ENCODE measurements at places on chromosomes 7 and 10.

DNA sequence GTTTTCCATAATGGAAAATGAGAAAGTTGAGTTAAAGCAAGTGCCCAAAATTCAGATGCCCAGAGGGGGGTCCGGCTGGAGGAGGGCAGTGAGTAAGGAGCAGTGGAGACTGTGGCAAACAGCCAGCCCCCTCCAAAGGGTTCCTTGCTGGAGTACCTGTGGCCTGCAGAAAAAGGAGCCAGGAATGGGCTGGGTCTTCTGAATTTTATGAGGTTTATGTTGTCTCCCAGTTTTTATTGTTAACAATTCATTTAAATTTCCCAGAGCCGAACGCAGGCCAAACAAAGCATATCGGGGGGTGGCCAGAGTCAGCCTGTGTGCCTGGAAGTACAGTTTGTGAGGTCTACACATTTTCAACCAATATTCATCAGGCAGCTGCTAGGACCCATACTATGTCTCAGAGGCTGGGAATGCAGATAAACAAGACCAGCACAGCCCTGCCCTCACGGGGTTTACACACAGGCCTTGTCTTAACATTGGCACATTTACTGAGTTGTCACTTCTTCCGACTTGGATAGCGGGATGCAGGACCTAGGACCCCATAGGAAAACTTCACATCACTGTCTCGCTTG is 12.9 kb upstream of the CSGALNACT2 start:
- no peak for DNase-seq

GRCh38 chr7:107874605-107875446 is 16.2 kb upstream of the DLD start:
- DNase-seq = no peak

GRCh38 chr10:111081595-111081994 is 4.8 kb downstream of the ADRA2A start:
- DNase-seq = no peak

DNA sequence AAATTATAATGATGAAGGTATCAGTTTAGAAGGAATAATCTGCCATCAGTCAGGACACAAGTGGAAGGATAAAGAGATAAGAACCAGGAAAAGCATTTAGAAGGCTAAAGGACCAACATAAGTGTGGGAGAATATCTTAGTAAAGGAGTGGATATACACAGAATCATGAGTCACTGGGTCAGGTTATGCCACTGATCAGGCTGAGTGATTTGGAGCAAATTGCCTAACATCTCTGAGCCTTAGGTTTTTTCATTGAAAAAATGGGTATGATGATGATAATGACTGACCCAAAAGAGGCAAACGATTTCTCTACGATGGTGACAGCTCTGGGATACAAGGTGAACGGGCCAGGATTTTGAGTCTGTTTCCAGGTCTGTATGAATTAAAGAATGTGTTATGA is 2.8 kb upstream of the CUL1 start:
- DNase-seq = no peak

DNA sequence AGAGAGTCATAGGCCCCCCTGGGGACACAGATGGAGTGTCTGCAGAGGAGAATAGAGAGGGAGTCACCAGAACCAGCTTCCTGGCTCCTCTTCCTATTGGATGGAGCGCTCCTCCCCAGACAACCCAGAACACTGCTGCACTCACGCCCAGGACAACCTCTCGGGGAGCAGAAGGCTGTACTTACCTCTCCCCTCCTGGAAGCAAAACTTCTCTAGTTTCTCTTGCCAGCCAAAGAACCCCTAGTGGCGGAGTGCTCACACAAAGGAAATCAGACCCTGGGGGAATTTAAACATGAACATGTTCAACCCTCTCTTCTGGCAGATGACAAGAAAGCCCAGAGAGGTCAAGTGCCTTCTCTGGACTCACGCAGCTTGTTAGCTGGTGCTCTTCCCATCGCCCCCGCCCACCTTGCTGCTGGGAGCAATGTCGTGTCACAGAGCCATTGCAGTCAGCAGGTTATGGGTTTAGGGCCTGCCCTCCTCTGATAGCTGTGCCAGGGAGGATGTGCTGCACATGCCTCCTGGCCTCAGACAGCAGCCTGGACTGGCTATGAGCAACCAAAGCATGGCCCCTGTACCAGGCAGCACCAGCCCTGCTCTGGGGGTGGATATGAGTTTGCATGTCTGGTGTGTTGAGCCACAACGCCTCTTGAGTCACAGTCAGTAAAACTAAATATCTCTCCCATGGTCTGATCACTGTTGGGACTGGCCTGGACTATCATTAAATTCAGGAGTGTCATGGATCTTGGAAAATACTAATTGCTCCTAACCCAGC is 84.4 kb downstream of the SLIT1 start:
- no peak for DNase-seq

- DNase-seq = no peak
These were observed 600.4 kb downstream of the KCNMA1 start for GRCh38 chr10:77036993-77037734.

DNA sequence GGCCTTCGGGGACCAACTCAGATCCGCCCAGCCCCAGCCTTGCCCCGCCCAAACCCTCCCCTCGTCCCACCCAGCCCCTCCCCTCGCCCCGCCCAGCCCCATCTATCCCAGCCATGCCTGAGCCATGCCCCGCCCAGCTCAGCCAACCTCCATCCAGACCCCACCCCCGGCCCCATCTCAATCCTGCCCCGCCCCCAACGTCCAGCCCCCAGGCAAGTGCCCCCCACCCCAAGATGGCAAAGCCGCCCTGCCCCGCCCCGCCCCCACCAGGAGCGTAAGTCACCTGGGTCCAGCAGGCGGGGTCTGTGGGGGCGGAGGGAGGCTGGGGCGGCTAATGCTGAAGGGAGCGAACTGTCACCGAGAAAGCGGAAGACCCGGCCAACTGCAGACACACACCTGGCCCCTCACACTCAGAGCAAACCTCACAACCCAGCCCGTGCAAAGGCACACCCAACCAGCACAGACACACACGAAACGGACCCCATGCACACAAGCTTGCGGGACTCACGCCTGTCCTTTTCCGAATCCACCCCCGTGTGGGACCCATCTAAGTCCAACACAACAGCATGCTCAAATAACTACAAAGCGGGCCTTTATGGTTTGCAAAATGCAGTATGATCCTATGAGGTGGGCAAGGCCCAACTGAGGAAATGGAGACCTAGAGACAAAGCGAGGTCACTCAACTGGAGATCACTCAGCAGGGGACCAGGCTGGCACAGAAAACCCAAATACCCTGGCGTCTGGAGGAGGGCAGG is 11.5 kb upstream of the OGA start:
- no peak for DNase-seq

DNA sequence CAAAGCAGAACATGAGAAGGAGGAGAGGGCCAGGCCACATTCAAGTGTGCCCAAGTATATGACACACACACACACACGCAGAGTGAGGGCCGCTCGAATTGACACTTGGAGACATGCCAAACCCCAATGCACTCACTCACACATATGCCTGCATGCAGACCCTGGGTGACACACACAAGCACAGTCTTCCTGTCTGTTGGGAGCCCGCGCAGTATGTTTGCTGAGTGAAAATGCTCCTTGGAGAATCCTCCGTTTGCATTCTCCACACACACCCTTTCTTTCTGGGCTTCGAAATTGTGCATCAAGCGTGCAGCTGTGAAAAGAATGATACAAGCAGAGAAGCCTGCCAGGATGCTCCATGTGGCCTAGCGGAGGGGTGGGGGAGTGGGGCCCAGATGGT is 120.9 kb downstream of the PLXNA4 start:
- no peak for DNase-seq

GRCh38 chr10:25026463-25026862 is 10.1 kb downstream of the THNSL1 start:
- no peak for DNase-seq

DNA sequence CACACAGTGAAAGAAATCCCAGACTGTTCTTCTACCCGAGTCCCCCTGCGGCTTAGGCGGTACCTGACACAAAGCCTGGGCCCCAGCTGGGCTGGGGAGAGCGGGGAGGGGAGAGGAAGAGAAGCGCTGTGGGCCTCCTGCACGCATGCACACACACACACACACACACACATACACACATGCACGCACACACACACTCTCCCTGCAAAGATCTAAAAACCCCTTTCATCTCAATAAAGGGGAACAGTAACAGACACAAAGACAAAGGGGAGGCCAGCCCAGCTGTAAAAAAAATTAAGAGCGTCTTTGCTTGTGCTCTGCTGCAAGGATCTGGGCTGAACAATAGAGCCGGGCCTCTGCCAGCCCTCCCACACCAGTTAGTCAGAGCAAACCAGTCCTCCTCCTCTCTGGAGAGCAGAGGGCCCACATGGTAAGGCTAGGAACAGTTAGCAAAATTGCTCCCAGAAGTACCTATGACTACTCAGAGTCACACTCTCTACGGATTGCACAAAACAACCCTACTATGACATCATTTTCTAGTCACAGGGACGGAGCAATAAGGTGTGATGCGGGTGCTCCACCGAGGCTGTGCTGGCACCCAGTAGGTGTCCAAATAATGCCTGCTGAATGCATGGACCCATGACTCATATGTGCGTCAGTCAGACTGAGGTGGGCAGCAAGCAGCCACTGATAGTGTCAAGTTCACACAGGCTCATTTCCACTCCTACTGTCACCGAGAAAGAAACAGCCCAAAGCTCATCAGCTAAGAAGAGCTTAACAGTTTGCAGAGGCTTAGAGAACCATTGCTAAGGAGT is 9.2 kb downstream of the ITPRIP start:
- DNase-seq = no peak

DNA sequence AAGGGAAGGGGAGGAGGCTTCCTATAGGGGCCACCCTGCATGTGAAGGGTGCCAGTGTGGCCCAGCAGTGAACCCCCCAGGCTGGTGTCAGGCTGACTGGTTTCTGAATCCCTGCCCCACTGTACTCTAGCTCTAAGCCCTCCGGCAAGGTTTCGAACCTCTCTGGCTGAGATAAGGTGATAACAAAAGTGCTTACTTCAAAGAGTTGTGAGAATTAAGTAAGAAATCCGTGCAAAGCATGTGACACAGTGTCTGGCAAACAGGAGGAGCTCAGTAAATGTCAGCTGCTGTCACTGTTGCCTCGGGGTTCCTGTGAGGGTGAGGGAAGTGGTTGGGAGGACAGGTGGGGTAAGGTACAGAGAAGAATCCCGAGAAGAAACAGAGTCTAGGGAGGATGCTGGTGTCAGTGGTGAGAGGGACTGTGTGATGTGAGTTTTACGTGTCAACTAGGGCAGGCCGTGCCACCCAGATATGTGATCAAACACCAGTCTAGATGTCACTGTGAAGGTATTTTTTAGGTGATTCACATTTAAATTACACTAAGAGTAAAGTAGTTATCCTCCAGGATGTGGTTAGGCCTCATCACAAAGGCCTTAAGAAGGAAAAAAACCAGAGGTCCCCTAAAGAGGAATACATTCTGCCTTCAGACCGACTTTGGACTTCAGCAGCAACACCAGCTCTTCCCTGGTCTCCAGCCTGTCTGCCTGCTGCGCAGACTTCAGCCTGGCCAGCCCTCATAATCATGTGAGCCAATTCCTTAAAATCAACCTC is 64.4 kb downstream of the BPGM start:
- no peak for DNase-seq

GRCh38 chr7:39527296-39527695 is 38.9 kb upstream of the YAE1 start:
- DNase-seq = no peak

DNA sequence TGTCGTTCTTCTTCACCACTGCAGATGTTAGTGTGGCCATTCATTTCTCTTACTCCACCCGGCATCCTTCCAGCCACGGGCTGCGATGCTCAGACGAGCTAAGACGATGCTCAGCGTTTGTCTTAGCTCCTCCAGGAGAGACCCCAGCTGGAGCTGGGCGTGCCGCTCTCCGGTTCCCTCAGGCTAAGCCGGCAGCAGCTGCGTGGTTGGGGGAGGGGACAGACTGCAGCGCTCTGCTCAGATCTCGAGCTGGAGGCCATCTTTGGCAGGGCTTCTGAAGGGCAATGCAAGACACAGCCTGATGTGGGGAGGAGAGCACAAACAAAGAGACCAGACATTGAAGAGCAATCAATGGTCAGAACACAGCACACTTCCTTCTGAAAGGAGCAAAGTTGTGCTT is 4.8 kb downstream of the INA start:
- no peak for DNase-seq

GRCh38 chr10:126930883-126931503 is 25.8 kb downstream of the DOCK1 start:
- DNase-seq = no peak

GRCh38 chr7:65978891-65979582 is 3.0 kb downstream of the GUSB start:
- DNase-seq = no peak

GRCh38 chr10:58477122-58477521 is 35.5 kb upstream of the BICC1 start:
- DNase-seq = no peak

DNA sequence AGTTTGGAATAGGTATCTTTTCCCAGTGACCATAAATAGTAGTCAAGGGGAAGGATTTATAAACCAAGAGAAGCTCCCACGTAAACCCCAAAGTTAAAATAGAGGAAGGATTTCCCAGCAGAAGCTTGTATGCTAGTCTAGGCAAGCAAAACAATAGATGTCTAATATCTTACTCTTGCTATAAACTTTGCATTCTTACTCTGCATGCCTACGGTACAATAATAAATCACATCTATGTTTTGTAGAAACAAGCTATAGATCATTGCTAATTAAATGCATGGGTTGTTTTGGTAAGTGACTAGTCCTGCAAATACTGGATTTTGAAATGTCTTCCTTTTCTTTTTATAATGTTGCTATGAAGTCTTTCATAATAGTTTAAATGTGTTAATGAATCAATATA is 585.5 kb downstream of the INHBA start:
- no peak for DNase-seq

DNA sequence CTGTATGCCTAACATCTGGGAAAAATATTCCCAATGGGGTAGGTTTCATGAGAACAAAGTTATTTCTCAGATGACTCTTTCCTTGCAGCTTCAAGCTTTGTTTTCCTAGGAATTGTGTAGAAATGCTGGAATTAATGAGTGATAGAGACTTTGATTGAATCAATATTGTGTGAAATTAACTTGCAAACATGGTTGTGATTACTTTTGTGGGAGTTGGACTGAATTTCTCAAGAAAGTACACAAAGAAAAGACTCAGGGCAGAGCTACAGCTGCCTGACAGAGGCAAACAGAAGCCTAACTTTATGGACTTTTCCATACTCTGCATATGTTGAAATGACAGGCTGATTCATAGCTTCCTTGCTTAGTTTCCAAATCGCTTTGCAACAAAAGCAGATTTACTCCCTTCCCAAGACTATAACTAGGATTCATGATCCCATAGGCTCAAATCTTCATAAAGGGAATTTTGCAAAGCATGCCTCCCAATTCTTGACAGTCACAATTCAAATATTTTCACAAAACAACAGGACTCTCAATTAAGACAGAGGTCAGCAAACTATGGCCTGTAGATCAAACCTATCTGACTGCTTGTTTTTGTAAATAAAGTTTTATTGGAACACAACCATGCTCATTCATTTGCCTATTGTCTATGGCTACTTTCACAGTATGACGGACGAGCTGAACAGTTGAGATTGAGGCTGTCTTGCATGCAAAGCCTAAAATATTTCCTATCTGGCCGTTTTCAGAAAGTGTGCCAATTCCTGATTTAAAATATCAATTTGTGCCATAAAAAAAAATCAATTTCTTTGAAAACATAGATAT is 27.6 kb downstream of the NRP1 start:
- DNase-seq = no peak
